Activated CD8-positive, alpha-beta T cell treated with anti-CD3 and anti-CD28 coated beads, Interleukin-2, amount 10 ng/mL, durations not matched to agents 7 days and 5 days (primary cell): ENCODE measurements at places on chromosomes 7 and 10. TPM values are rescaled to one million over a fixed set of nuclear protein-coding genes. Genes with fewer than 3 reads are reported as not detected.

GRCh38 chr7:19585761-19586160 lies 123.1 kb downstream of the POLR1F start:
- no peak for DNase-seq

DNA sequence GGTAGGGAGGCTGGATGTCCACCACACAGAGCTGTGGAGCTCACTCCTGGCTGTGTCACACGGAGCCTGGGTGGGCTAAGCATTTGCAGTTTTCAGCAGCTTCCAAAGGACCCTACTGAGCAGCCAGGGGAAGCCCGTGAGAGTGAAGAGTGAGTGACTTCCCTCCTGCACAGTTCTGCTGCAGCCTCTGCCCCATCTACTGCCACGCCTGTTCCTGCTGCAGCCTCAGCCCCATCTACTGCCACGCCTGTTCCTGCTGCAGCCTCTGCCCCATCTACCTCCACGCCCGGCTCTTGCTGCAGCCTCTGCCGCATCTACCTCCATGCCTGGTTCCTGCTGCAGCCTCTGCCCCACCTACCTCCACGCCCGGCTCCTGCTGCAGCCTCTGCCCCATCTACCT lies 12.2 kb downstream of the ADAM8 start:
- peak; percentile 75 for DNase-seq

DNA sequence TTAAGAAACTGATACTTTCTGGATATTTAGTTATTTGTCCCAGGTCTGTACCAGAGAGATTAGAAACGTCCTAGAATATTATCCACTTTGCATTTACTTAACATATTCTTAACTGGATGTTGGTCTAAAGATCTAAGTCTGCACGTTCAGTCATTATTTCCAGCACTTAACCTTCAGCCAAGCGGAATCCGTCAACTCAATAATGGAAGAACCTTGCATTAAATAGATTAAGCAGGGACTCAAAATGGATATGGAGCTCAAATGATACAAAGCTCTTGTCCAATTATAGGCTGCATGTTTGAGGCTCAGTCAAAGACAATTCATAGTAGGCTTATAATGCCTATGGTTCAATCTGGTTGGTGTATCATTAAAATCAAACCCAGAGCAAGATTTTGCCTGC lies 162.9 kb downstream of the SEMA3D start:
- DNase-seq: no peak

DNA sequence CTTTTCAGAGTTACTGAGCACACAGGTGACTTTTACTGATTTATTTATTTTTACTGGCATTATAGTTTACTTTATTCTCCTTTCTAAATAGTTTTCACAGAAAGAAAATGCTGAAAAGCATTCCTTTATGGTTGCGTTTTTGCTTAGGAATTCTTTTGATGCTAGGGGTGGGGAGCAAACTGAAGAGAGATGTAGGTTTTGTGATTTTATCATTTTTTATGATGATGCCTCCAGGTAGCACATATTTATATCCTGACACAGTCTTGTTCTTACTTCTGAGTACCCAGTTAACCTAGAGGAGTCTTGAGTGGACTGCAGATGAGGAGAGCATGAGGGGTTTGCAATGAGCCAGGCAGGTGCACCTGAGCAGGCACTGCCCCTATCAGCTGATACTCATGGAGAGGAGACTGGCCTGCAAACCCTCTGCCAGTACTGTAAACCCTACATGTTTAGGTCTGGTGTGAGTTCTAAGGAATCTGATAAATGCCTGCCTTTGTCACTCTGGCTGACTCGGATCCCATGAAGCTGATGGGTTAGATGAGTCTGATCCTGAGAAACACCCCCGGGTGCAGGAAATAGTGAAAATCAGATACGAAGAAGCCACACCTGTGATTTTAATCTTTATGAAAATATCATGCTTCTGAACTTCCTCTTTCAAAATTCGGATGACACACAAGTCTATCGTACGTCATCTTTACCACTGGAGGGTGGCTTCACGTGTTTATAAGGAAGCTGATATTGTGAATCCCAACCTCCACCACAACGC lies 302.9 kb downstream of the WDR37 start:
- no peak for DNase-seq

DNA sequence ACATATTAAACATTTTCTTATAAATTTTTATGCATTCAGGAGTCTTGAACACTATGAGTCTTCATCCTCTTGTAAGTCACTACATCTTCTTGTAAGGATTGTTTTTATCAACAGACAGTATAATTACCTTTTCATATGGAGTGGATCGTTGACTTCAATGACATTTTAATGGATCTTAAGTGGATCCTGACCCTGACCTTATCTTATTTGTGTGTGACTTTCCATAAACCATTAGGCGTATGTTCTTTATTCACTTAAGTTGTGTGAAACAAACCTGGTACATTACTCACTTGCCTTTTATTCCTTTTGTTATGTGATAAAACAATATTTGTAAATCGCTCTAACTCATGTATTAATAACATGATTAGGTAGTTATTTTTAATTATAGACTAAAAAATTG lies 18.5 kb upstream of the SEMA3C start:
- DNase-seq: no peak

DNA sequence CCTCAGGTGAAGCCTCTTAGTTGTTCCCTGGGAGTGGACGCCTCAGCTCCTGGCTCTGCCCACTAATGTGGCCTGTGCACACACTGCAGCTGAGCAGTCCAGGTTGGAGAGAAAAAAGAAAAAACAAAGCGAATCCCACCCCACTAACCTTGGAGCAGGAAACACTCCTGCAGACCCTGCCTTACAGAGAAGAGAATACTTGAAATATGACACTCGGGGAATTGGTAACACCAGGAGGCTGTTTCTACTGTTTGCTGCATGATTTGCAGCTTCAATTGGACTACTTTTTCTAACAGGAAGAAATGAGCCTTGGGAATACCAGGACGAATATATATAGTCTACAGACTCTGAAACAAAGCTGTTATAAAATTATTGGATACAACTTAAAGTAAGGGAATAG lies 22.2 kb downstream of the CDHR3 start:
- no peak for DNase-seq

DNA sequence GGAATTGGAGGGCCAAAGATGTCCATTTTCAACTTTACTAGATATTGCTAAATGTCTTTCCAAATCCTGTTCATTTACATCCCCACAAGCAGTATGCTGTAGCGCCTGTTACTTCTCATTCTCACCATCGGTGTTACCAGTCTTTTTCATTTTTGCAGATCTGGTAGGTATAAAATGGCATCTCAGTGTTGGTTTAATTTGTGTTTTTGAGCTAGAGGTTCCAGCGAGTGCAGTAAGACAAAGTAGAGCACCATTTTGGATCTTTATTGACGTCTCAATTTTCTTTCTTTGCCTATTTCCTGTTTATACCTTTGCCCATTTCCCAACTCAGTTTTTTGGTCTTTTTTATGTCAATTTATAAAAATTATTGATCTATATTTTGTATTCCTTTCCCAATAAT lies 55.6 kb downstream of the NRF1 start:
- no peak for DNase-seq

- no peak for DNase-seq
These were observed 201.4 kb downstream of the HECW1 start for GRCh38 chr7:43313628-43314378.

- DNase-seq: no peak
These were observed 160.0 kb upstream of the ANK3 start for GRCh38 chr10:60549686-60550085.

DNA sequence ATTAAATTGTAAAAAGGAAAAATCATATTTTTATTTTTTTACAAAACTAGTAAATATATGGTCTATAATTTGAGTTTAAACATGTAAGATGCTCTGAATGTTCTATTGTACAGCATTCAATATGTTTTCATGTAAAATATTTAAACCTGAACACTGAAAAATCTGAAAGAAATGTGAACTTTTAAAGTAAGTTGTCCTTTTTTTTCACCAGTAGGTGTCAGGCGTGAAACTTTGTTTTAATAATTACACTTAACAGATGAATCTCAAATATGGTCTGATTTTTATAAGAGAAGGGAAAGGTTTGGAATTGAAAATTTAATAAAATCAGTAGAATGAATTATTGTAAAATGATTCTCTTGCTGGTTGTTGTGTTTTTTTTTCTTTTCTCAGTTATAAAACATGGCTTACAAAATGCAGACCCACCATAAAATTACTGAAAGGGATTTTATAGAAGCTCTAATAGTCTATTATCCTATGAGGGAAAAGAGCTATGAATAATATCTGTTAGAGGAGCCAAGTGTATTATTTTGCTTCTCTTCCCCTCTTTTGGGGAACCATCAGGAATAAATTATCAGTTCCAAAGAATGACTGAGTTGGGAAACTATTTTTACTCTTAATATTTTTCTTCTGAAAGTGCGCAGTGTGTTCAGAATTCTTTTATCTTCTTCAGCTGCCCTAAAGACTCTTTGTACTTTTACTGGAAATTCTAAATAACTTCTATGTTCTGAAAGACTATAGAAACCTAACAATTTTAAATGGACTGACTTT lies 217.7 kb upstream of the FZD1 start:
- DNase-seq: no peak

GRCh38 chr7:157397731-157398691 lies 61.2 kb downstream of the DNAJB6 start:
- peak; percentile 46 for DNase-seq

The C10orf71 gene
- total RNA-seq: not detected

The GLI3 gene
- not detected for total RNA-seq

The PNLIP gene
- not detected for total RNA-seq
